ENCODE measurements at places on chromosomes 12 and 14.

- no peak for DNase-seq
These were observed 190.9 kb upstream of the RASSF8 start for GRCh38 chr12:25767606-25768005.

DNA sequence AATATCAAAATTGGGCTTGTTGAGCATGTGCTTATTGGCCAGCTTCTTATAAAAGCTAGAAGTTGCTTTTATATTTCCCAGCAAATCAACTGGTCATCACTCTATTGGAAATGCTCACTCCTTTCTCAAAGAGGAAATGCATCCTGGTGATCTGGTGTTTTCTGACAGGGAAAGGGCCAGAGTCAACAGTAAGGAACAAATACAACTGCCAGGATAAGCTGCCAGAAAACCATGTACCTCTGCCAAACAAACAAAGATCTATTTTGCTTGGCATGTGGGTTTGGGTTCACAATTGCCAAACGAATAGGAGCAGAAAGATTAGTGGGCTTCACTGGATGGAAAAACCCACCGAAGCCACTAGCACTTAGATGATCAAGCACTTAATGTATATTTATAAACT is 126.9 kb upstream of the PDZRN4 start:
- no peak for DNase-seq

DNA sequence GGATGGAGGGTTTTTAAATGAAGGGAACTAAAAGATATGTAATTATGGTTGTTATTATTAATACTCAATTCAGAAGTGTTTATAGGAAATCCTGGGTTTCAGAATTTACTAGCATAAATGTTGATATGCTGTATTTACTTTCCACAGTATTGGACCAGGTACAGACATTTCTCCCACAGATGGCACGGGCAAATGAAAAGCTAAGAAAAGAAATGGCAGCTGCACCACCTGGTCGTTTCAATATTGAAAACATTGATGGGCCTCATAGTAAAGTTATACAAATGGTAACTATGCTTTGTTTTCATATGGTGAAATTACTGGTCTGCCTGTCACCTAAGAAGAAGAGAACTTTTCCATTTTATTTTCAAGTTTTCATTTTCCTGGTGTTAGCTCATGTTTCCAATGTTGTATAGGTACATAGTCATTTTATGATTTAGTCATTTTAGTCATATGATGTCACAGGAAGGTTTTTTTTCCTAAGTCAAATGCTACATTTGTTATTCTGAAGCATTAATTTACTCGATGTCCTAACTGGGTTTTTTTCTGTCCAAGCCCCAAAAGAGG is 5.5 kb downstream of the NOPCHAP1 start:
- DNase-seq = no peak

- no peak for DNase-seq
These were observed 218.6 kb upstream of the SYT1 start for GRCh38 chr12:78645956-78646355.

- DNase-seq = no peak
These were observed 160.0 kb upstream of the FBXO33 start for GRCh38 chr14:39592116-39592789.

Data from GM12892 (cell line).